ENCODE measurements at places on chromosomes 4 and X.

DNA sequence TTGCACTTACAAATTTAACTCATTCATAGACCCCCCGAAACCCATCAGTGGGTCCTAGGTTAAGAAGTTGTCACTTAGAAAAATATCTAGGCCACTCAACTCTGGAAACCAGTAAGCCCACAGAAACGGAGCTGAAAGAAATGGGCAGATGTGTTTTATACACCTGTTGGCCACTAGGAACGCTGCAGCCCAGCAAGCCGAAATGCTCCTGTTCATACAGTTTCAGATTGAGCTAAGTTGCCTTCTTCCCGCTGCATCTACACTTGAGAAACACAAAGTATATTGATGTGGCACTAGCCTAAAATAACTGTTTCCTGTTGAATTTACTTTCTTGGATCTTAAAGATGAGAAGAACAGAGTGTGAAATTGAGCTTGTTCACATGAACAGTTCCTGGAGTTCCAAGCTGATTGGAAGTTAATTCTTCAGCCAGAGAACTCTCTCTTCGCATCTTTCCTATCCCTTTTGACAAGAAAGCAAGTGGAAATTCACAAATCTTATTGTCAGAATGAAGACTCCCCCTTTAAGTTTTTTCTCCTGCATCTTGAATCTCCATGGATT lies 174.1 kb downstream of the RBMX2 start:
- DNase-seq = no peak

GRCh38 chr4:163618845-163619244 lies 124.4 kb downstream of the TMA16 start:
- no peak for DNase-seq

DNA sequence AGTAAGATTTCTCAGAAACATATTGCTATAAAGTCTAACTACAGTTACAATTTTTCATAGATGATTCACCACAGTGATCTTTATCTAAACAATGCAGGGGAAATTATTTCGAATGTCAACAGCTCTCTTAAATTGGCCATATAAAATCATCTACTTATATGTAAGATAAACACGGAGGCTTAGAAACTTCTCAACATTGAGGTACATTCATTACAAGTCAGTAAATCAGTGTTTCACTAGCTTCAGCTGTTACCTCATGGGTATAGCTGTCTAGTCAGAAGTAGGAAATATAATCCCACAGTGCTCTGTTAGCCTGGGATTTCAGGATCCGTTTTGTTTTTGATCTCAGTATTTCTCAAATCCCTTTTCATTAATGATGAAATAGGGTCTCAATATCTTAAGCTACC lies 43.2 kb downstream of the PCDH7 start:
- no peak for DNase-seq

DNA sequence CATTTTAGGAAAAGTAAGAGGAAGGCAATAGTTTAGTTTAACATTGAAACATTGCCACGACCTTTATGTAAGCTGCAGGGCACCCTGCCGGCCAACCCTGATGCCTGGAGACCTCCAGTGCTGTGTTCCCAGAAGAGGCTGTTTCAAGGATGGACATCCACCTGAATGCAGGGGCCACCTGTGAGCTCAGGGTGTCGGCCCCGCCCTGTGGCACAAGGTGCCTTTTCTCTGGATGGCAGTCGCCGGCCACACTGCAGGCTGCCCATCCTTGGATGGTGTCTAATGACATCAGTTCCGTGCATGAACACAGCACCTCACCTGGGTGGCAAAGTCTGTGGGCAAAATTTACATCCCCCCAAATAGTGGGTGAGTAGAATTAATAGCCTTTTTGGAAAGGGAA lies 180.0 kb downstream of the AFAP1 start:
- DNase-seq = no peak

- no peak for DNase-seq
Observed at GRCh38 chr4:118904935-118905334, 16.3 kb downstream of the SYNPO2 start.

GRCh38 chr4:31124008-31124585 lies 403.9 kb downstream of the PCDH7 start:
- DNase-seq = no peak

- no peak for DNase-seq
Observed at GRCh38 chr4:106898621-106899230, 137.4 kb downstream of the DKK2 start.

GRCh38 chrX:140510306-140510676 lies 5.4 kb upstream of the SOX3 start:
- no peak for DNase-seq

DNA sequence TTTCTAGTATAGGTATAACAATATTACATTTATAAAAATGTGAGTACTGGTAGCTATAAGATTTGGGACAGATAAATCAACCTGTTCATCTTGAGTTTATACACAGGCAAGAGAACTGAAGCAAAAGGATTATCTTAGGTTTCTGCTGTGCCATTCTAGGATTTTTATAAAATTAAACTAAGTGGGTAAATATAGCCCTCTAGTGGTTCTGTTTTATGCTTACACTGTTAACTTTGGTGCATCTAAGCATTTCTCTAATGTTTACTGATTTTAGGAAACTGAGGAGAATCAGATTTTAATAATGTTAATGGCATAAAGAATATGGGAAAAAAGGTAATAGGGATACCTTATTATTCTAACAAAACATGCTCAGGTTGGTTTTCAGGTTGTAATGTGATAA lies 1.1 kb upstream of the RRH start:
- no peak for DNase-seq

- no peak for DNase-seq
Observed at GRCh38 chr4:38728631-38729141, 54.1 kb downstream of the TLR10 start.

GRCh38 chr4:178340468-178340867 lies 898.2 kb upstream of the AGA start:
- DNase-seq = no peak

DNA sequence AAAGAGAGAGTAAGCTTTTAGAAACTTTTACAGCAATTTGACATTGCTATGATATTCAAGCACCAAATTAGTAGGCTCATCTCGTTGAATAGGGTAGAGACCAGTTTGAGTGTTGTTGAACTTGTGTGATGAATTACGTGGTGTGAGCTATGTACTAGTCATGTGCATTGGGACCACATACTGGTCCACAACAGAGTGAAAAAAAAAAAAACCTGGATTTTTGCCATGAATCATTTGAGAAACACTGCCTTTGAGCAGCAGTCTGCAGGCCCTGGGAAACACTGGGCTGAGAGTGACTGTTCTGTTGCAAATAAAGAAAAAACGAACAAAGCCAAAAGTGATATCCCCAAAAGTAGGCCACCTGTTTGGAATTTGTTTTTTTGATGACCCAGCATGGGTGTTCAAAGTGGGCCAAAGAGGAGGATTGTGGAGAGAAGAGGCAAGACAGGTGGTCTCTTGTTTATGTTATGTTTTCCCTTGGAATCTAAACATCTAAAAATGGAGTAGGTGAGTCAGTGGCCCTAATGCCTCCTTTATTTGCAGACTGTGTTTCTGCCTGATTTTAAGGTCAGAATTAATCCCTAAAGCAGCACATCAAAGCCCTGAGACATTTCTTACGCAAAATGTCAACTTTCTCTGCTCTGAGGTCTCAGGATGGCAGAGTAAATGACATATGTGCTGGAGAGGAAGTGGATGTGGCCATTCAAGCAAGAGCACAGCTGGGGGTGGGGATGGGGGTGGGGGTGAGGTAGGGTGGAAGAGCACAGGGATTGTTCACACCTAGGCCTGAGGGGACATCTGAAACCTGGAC lies 33.5 kb downstream of the TAF7L start:
- DNase-seq = no peak

DNA sequence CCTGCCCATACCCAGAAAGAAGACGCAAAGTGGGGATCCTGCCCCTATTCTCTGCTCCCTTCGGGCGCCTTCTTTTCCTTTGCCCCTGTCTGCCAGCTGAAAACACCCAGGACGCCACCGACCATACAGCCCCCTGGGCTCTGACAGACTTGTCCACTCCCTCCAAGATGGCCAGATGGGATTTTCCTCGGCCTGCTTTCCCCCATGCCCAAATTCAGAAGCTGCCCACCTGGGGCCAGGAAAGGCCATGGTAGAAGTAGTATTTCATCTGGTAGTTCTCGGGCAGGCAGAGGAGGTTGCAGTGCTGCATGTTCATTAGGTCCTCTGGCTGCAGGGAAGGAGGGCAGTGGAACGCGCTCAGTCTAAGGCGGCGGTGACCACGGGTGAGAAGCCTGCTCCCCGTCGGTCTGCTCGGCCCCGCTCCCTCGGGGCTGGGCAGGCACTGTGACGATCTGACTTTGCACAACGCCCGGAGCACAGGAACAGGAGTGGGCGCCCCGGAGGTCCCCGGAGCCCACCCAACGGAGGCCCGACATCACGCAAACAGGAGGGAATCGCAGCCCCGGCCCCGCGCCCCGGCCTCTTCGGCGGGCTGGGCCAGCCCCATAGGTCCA lies 582 bp downstream of the NAA10 start:
- DNase-seq = no peak

DNA sequence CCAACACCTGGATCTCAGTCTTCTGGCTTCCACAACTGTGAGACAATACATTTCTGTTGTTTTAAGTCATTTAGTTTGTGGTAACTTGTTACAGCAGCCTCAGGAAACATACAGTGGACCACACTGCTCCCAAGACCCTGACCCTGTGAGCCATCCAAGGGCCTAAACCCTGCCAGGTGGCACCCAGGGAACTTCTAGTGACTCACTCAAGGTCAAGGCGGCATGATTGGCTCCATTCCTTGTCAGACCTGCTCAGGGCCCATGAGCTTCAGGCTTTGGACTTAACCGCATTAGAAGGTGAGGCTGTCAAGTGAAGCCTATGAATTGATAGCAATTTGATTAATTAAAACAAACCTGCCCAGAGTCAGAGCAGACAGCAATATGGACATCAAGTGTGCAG lies 165.7 kb upstream of the MAMLD1 start:
- DNase-seq = no peak

GRCh38 chr4:19368800-19369199 lies 882.9 kb upstream of the SLIT2 start:
- no peak for DNase-seq

DNA sequence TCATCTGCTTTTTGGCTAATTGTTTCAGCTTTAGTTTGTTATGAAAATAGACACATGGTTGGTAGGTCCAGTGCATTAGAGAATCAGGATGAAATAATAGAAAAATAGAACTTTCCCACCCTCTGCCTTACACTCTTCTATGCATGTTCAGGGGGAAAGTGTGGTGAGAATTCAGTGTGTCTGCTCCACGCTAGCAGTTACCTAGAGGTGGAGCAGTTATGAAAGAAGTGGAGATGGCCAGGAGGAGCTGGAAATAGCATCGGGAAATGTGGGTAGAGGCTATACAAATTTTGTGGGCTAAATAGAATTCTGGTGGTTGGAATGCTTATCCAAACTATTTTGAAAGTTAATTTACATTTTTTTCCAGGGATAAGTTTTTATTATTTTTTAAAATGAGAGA lies 91.4 kb upstream of the MAD2L1 start:
- DNase-seq = no peak

DNA sequence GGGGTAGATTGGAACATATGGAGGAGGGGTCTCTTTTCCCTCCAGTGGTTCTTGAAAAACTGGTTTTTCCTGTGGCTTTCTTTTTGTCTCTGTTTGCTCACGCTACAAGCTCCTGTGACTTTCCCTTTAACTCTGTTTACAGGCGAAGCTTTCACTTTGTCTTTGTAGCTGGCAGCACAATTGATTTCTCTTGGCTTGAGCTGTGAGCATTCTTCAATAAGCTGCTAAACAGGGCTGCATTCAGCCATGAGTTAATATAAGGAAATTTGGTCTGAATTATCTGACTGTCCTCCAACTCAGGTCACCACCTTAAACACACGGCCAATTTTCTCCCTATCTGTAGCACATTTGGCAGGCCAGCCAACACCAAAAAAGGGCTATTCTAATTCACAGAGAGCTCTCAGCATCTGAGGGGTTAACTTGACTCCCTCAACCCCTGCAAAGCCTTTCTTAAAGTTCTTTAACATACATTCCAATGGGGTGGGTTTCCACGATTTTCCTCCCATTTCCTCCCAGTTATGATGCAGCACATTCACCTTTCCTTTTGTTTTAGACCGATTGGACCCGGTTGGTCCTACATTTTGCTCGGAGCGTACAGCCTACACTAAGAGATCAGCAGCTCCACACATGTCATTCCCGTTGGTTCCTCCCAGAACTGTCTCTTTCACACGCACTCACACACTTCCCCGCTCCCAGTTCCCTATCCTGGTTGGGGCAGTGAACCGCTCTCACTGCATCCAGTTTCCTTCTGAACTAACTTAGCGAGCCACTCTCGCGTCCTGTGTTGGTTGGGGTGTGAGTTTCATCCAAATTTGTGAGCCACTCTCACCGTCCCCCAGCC lies 45.4 kb downstream of the UGT2A3 start:
- DNase-seq = no peak

- no peak for DNase-seq
Observed at GRCh38 chr4:73870260-73870659, 1.1 kb downstream of the CXCL1 start.

- DNase-seq = no peak
Observed at GRCh38 chr4:83269256-83269655, 15.3 kb downstream of the COQ2 start.

DNA sequence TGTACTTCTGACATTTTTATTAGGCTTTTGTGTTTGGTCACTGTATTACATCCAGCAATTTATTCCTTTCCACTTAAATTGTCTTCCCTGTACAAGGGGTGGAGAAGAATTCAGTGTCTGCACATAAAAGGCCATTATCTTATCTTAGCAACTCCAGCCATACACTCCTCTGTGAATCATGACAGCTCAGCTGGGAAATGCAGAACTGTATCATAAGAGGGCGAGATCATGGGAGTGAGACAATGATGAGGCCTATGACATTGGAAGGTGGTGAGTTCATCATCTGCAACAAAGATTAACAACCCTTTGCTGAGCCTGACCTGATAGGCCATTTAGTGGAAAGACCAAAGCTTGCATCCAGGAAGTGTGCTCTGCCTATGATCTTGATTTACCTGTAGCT lies 33.3 kb downstream of the SLIT2 start:
- no peak for DNase-seq

DNA sequence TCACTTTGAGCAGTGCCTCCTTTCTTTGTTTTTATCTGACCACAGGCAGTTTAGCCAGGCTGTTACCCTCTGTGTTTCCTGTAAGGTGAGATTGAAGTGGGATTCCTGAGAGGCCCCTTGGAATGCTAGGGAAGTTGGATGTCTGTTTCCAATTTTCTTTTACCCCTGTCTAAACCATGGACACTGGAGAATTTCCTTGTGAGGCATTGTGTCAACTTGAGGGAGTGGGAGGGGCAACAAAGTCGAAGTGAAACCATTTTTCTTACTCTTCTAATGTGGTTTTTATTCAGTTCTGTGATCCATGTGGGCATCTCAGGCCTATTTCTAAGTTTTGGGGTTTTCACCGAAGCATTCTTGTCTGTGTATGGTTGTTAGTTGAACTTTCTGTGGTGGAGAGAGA lies 296.1 kb upstream of the UGT8 start:
- no peak for DNase-seq

- DNase-seq = no peak
Observed at GRCh38 chrX:110132450-110133114, 129.7 kb downstream of the TMEM164 start.

- DNase-seq = no peak
Observed at GRCh38 chrX:115690511-115691216, 129.7 kb downstream of the PLS3 start.

Measured in activated CD4-positive, alpha-beta T cell treated with anti-CD3 and anti-CD28 coated beads, Interleukin-2, amount 50 U/mL, for 24 hours (primary cell).